Forelimb muscle (tissue), 1 donor: ENCODE measurements at places on chromosomes 3 and 15. TPM values are rescaled to one million over a fixed set of nuclear protein-coding genes. Genes with fewer than 3 reads are reported as not detected.

GRCh38 chr3:76122007-76122406 is 336.7 kb upstream of the ZNF717 start:
- no peak for DNase-seq

DNA sequence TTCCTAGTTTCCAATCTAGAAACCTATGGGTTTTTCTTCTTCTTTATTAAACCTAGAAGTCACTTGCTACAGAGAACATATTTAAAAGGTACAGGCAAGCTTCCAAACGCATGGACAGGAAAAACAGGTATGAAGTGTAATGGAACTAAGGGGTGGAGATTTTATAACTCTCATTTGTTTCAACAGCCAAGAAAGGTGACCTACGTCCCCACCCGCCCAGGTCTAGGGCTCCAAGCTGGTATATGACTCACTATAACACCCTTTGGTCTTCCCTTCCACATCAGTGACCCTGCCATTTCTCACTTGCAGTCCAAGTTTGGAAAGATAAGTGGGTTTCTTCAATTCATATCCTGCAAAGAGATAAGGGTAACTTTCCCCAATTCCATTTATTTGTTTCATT is 6.0 kb upstream of the LIPH start:
- DNase-seq = no peak

DNA sequence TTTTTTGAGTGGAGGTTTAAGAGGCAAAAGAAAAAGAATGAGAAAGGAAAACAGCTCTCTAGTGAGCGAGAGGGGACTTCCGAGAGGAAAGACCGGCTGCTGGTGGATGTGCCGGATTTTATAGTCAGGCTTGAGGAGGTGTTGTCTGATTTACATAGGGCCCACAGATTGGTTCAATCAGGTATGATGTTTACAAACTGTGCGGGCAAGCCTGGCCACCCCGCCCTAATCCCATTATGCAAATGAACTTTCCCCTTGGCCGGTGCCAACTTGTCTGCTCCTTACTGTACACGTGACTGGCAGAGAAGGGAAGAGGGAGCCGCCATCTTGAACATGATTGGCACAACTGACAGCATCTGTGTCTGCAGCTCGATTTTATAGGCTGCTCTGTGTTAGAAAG is 44.7 kb downstream of the FAM43A start:
- DNase-seq = no peak

DNA sequence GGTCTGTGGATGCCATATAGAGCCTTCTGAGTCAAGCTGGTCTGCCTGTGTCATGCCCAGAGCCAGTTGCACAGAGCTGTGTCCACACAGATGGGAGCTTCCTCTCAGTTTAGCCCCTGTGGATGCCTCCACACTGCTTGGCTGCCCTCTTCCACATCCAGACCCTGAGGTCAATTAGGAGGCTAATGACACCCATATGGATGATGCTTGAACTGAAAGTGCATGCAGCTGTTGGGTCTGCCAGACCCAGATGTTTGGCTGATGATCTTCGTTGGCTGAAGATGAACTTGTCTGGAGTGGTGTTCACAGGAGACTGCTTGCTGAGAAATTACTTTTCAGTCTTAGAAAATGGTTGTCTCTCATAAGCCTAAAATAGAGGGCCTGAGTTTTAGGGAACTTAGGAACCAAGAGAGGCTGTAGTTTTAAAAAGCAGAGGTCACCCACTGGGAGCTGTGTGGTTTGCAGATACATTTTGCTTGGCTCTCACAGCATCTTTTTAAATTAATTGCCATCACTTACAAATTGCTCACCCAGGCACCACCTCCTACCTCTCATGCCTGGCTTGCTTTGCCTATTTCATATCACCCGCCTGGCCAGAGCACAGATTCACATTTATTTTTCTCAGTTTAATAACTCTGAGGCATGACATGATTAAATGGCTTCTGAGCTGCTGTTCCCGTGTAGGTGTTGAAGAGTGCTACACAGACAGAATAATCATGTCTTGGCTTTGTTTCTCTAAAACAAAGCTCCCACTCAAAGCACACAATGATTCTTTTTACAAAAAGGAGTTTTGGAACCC is 176.1 kb downstream of the MINAR1 start:
- peak; percentile 43 for DNase-seq

GRCh38 chr15:94053626-94054025 is 177.7 kb upstream of the MCTP2 start:
- DNase-seq = no peak

DNA sequence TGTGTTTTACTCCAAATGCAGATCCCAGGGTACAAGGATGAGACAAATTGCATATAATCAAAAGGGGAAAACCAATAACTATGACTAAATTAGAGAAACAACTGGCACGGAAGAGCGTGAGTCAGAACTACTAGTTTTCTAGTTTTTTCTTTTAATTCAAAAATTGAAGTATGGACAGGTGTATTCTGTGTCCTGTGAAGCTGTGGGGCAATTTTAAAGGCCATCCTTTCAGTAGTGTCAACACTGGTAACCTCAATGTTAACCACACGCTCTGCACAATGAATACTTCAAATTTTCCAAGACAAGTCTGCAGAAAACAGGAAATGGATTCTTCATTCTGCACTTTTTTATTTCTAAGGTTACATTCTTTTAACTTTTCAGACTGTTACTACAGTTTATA is 32.5 kb upstream of the GOLGA8A start:
- no peak for DNase-seq

GRCh38 chr3:97821287-97821773 is 481 bp upstream of the CRYBG3 start:
- no peak for DNase-seq

Gene SCN5A
- 5.9 TPM for polyA plus RNA-seq

DNA sequence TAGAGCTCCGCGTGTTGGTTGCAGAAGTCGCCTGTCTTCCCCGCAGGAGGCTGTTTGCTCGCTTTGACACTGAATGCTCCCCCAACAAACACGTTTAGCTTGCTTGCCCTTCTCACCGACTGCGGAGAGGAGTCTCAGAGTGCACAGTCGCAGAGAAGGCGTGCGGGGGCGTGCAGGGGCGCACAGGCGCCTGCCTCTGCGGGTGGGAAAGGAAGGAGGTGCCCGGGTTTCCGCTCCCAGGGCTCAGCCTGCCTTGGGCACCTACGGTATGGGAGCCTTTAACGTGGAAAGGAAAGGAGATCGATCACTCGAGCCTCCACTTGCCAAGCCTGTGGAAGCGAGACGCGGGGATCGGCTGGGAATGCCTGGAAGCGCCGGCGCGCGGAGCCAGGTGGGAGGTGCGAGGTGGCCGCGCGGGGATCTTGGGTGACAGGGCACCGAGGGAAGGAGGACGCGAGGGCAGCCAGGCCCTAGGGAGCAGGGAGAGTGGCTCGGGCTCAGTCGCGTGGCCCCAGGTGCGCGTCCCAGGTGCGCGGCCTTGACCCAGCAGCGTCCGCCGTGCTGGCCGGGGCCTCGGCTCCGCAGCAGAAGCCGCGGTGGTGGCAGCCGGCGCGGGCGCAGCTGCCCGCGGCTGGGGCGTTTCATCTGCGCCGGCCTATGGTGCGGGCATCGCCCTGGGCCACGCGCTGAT is at the start of gene FAN1:
FAN1 (plus strand) TSS at position 419 of the 691 bp plus-strand sequence. CDS start 749 bp downstream, outside the sequence.
- DNase-seq = peak; percentile 67

Gene CHRNA3
- 0.29 TPM for polyA plus RNA-seq

- peak; percentile 20 for DNase-seq
Measured at GRCh38 chr3:112640276-112640929, 540 bp downstream of the CCDC80 start.
